ENCODE measurements at places on chromosomes 3 and 15.

DNA sequence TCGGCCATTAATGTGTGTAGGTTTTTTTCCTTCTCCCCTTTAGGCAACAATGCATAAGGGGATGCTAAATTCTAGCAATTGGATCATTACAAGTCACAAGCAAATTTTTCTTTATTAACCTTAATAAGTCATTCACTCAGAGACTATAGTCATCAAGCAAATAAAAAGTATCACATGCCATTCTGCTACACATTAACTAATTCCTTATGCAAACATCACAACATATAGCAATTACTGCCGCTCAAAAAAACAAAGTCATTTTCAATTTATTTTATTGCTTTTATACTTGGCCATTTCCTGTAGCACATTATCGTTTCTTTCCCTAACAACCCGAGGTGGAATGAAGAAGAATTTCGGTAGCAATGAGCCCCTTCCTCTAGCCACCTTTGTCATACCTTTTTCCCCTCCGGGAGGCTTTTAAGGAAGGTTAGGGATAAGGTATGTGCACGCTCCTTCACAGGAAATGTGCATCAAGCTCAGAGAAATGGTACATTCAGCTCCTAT is 421.2 kb downstream of the TIGIT start:
- DNase-seq: no peak

- DNase-seq: no peak
Observed at GRCh38 chr3:112649478-112649735, 8.5 kb upstream of the CCDC80 start.

- no peak for DNase-seq
Observed at GRCh38 chr15:80967991-80968510, 21.6 kb downstream of the MESD start.

DNA sequence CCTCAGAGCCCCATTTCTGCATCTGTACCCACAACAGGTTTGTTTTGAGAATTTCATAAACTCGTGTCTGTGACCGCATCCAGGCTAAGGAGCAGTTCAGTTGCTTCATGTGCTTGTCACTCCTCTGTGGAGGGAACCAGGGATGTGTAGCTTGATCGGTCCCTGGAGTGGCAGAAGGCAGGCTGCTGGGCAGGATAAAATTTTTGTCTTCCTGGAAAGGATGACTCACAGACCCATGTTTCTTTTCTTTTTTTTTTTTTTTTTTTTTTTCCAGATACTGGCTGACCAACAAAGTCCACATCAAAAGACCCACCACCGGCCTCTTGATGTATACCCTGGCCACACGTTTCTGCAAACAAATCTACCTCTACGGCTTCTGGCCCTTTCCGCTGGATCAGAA is 70.1 kb downstream of the ST8SIA2 start:
- no peak for DNase-seq

- DNase-seq: no peak
Observed at GRCh38 chr15:54577476-54578250, 599.4 kb downstream of the UNC13C start.

DNA sequence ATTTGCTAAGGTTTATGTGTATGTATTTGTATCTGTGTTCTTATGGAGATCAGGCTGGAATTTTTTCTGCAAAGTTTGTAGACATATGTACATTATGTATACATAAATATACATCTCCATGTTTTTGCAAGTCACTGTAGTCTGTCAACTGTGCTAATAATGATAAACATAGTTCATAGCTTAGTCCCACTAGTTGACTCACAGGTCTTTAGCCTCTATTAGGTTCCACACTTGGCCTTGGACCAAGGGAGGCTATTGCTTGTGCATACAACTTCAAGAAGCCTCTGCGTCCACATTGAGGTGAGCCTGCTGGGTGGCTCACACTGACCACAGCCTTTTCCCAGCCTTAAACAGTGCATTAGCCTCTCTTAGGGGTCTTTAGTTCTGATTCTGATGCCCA is 243.8 kb upstream of the PEX5L start:
- DNase-seq: no peak

- DNase-seq: no peak
Observed at GRCh38 chr3:157021679-157022078, 138.3 kb downstream of the CCNL1 start.

DNA sequence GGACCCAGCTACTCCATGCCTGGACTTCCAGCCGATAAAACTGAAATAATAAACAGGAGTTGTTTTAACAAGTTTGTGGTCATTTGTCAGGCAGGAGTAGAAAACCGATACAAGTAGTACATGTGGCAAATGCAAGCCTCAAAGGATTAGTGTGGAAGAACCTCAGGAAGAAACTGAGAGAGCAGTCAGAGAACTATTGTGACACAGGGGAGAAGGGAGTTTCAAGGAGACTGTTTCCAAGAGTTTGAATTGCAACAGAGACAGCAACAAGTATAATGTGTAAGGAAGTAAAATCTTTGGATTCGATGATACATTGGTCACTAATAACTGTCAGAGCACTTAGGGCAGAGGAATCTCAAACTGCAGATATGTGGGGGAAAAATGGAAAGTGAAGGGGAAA is 450.6 kb upstream of the ARHGEF26 start:
- no peak for DNase-seq

DNA sequence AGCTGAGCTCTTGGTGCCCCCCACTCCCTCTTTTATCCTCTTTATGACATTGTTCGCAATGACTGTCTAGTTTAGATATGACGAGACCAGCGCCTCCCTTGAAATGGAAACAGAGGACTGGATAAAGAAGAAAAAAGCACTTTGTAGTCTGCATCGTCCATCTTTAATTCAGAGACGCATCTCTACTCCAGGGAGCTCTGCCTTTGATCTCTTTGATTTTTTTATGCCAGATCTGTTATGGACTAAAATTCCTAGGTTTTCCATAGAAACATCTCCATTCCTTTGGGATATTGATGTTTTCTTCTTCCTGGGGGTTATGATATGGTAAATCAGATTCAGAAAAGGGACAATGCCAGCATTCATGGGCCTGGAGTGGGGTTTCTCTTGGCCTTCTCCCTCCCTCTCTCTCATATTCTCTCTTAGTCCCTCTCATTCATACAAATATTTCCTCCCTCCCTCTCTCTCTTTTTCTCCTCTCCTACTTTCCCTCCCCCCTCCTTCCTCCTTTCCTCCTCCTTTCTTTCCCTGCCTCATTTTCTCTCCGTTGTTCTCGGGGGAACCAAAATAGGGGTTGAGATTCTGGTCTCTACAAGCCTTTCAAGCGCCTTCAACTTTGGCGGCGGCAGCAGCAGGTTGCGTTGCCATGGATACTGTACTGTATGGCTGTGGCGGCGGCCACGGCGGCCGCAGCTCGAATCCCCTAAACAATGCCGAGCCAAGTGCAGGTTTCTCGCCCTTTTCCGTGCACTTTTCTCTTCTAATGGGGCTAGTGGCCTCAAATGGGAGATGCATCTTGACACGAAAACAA is 45.5 kb downstream of the ZIC4 start:
- no peak for DNase-seq

GRCh38 chr3:27610800-27611525 is 111.2 kb downstream of the EOMES start:
- DNase-seq: no peak

Data from activated naive CD4-positive, alpha-beta T cell (primary cell).